H9 (cell line): ENCODE measurements at places on chromosomes 6 and 20.

- no peaks in the 10 kb centered on the region for H3K27me3 ChIP-seq
- DNase-seq, result no peak
- H3K4me1 ChIP-seq, result no peaks in the 10 kb centered on the region
- H3K27ac ChIP-seq, result no peak overlapping the region
- H3K36me3 ChIP-seq, result no peaks in the 10 kb centered on the region
- H3K4me3 ChIP-seq, result no peak overlapping the region
Measured at GRCh38 chr6:11315743-11316437, 83.4 kb upstream of the NEDD9 start.

- no peaks in the 10 kb centered on the region for H3K4me1 ChIP-seq
- no peaks in the 10 kb centered on the region; the same call in 2 of the 3 replicates for H3K36me3 ChIP-seq
- H3K27ac ChIP-seq, result no peak overlapping the region
- DNase-seq, result no peak
Measured at GRCh38 chr6:149983145-149983544, 19.4 kb downstream of the ULBP1 start.

GRCh38 chr20:46396052-46396740, 10.2 kb downstream of the ELMO2 start:
- no peaks in the 10 kb centered on the region for H3K4me1 ChIP-seq
- H3K36me3 ChIP-seq, result peaks cover 1% of the 10 kb centered on the region; the same call in 1 of the 3 replicates
- no peak overlapping the region for H3K4me3 ChIP-seq
- H3K27ac ChIP-seq, result no peak overlapping the region
- H3K27me3 ChIP-seq, result no peaks in the 10 kb centered on the region

DNA sequence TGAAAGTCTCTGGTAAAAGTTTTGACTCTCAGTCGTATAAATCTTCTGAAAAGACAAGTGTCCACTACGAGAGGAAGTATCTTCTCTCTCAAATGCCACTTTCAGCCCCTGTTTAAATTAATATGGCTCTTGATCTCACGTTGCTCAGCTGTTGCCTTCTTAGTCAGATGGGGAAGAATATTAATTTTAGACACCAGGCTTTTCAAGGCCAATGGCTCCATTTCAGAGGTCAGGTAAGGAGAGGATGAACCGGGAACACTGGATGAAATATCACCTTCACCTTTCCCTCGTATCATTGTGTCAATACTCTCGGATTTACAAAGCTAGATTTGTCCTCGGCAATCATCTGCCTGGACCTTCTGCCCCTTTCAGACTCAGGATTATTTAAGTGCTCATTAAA, at the start of gene MYLK4:
Gene MYLK4, minus strand, starts transcription at position 91 of the 400 bp plus-strand sequence. CDS start 1,628 bp downstream, outside the sequence.
- H3K27me3 ChIP-seq, result no peaks in the 10 kb centered on the region
- DNase-seq, result no peak
- H3K4me3 ChIP-seq, result no peak within 1 kb of the TSS
- H3K36me3 ChIP-seq, result no peaks in the 10 kb centered on the region
- no peaks in the 10 kb centered on the region for H3K4me1 ChIP-seq

GRCh38 chr6:150119173-150119572, 23.7 kb upstream of the PPP1R14C start:
- no peaks in the 10 kb centered on the region; the same call in 1 of the 2 replicates for H3K4me1 ChIP-seq
- no peaks in the 10 kb centered on the region for H3K36me3 ChIP-seq
- no peak overlapping the region for H3K27ac ChIP-seq
- DNase-seq, result no peak

DNA sequence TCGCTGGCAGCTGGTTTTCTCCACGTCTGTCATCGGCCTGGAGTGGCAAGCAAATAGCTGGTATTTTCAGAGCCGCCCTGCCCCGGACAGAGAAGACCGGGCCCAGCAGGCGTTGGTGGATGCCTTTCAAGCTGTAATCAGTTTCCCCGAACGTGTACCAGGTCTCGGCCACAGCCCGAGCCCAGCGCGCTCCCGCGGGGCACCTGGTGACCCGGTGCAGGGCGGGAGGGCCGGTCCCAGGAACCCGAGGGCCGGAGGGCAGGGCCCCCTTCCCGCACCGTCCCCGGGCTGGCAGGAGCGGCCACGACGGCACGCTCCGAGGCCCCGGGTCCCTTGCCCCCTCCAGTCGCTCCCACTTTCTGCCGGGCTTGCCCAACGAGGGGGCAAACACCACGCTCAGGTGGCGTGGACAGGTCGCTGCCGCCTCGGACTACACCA, 348 bp upstream of the PYGB start:
- no peaks in the 10 kb centered on the region; the same call in 1 of the 2 replicates for H3K27me3 ChIP-seq
- H3K4me3 ChIP-seq, result peak overlapping the region; percentile 90
- DNase-seq, result no peak
- H3K27ac ChIP-seq, result no peak overlapping the region

GRCh38 chr20:8536262-8536618, 404.2 kb downstream of the PLCB1 start:
- no peaks in the 10 kb centered on the region for H3K36me3 ChIP-seq
- H3K4me1 ChIP-seq, result no peaks in the 10 kb centered on the region
- H3K27ac ChIP-seq, result no peak overlapping the region
- H3K27me3 ChIP-seq, result no peaks in the 10 kb centered on the region
- H3K4me3 ChIP-seq, result no peak overlapping the region
- DNase-seq, result no peak

- peak; percentile 43 for DNase-seq
- no peaks in the 10 kb centered on the region for H3K36me3 ChIP-seq
- H3K27me3 ChIP-seq, result no peaks in the 10 kb centered on the region
- no peak overlapping the region for H3K27ac ChIP-seq
- H3K4me3 ChIP-seq, result no peak overlapping the region
Measured at GRCh38 chr20:44370639-44371218, 15.2 kb downstream of the HNF4A start.

DNA sequence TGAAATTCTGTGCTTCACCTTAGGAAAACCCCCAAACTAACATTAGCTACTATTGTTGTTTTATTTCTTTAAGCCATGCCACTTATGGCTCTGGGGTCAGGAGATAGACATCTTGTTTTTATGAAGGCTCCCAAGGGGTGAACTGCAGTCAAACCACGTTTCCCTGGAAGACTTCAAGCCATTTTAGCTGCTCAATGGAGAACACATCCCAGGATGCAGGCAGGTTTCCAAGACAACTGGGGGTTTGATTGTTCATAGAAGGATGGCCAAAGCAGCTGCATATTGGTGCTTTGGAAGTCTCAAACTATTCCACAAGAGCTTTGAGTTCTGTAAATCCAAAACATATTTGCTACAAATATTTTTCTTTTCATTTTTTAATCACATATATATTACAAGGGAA, 818.0 kb downstream of the MAFB start:
- no peak overlapping the region for H3K27ac ChIP-seq
- no peaks in the 10 kb centered on the region for H3K36me3 ChIP-seq
- no peak for DNase-seq

DNA sequence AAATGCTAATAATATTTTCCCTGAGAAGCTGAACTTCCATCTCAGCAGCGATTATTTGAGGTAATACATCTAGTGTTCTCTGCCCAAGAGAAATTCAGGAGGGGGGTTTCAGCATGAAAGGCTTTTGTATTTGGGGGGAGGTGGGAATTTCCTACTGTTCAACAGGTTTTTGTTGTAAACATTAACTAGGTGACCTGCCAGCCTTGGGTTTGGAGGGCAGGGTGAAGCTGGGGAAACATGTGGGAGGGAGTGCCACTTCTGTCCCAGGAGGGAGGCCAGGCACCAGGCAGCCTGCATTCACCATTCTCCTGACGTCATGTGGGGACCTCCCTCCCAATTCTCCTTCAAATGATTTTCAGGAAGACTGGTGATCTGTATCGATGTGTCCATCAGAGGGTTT, 37.7 kb upstream of the PKHD1 start:
- no peak overlapping the region for H3K4me3 ChIP-seq
- no peak overlapping the region for H3K27ac ChIP-seq
- no peak for DNase-seq
- H3K4me1 ChIP-seq, result no peaks in the 10 kb centered on the region

DNA sequence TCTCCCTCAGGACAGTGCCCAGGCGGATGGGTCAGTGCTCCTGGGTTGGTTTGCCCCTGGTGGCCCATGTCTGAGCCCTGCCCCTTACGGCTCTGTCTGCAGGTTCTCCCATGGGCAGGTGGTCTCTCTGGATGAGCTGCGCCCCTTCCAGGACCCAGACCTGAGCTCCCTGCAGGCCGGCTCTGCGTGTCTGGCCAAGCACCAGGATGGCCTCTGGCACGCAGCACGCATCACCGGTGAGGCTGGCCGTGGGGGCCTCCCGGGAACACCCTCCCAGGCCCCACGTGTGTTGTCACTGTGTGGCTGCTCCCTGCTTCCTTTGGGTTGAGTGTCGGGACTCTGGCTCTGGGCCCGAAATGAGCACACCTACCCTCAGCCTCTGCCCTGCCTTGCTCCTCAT, 3.3 kb upstream of the LIME1 start:
- peaks cover 11% of the 10 kb centered on the region; the same call in 2 of the 3 replicates for H3K36me3 ChIP-seq
- H3K27me3 ChIP-seq, result no peaks in the 10 kb centered on the region
- no peak for DNase-seq
- no peak overlapping the region for H3K27ac ChIP-seq
- no peak overlapping the region for H3K4me3 ChIP-seq

DNA sequence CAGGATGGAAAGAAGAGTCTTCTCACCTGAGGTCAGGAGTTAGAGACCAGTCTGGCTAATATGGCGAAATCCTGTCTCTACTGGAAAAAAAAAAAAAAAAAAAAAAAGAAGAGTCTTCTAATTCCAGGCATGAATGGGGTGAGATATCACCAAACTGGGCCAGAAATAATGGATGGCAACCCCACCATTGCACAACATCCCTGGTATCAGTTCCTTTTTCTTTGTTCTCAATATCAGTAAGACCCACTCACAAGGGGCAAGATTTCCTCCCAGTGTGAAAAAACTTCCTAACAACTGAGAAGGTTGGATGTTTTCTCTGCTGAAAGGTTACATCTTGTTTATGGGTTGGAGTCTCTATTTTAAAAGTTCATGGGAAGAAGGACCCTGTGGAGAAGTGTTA, 23.6 kb upstream of the NR2E1 start:
- no peaks in the 10 kb centered on the region for H3K4me1 ChIP-seq
- no peak for DNase-seq
- H3K4me3 ChIP-seq, result no peak overlapping the region
- H3K36me3 ChIP-seq, result no peaks in the 10 kb centered on the region

DNA sequence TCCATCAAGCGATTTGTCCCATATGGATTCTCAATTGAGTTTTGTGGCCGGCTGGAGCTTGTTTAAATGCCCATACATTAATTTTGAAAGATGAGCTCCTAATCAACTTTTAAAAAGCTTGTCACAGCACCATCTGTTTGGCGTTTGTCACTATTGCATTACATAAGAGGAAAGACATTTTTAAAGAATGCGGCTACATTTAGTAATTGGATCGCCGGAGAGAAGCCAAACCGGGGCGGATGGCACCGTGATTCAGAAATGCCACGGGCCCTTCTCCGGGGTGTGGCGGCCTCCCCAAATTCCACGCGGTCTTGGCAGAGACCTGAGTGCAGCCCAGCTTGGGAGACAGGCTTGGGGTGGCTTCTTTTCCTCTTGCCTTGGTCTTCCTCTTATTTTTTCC, 67.7 kb upstream of the ZNFX1 start:
- H3K27ac ChIP-seq, result no peak overlapping the region
- H3K4me1 ChIP-seq, result no peaks in the 10 kb centered on the region
- no peak overlapping the region for H3K4me3 ChIP-seq
- no peak for DNase-seq
- no peaks in the 10 kb centered on the region for H3K36me3 ChIP-seq

- no peaks in the 10 kb centered on the region for H3K27me3 ChIP-seq
- H3K4me1 ChIP-seq, result no peaks in the 10 kb centered on the region
- no peak overlapping the region for H3K27ac ChIP-seq
Measured at GRCh38 chr20:50379049-50379990, 130.9 kb upstream of the PTPN1 start.

DNA sequence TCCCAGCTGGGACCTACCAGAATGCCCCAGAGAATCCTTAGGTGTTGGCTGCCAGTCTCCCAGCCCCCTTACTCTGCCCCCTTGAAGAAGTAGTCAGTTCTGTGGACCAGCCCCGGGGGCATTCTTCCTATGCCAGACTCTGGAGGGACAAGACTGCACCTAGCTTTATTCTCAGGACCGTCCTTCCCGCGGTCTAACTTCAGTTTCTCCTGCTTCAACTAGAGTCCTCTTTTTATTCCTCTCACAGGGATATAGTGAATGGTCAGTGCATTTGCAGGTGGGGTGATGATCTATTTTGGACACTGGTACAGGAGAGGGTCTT, 35.9 kb upstream of the MDFI start:
- H3K4me1 ChIP-seq, result peaks cover 2% of the 10 kb centered on the region; the same call in 1 of the 2 replicates
- H3K4me3 ChIP-seq, result no peak overlapping the region
- H3K27me3 ChIP-seq, result no peaks in the 10 kb centered on the region

DNA sequence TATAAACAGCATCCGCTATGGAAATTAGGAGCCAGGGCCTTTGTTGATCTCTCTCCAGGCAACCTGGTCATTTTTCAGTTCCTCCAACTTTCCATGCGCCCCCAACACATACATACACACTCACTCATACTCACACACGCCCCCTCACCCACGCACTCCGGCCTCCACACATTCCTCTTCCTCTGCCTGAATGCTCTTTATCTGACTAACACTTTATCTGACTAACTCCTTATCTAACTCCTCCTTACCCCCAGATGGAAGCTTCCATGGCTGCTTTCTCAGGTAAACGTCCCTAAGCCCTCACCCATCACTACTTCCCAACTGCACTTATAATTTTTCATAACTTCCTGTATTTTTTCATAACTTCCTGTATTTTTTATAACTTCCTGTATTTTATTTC, 17.4 kb downstream of the CASS4 start:
- H3K4me1 ChIP-seq, result no peaks in the 10 kb centered on the region
- peaks cover 2% of the 10 kb centered on the region; the same call in 1 of the 2 replicates for H3K27me3 ChIP-seq
- H3K27ac ChIP-seq, result no peak overlapping the region
- DNase-seq, result no peak
- H3K4me3 ChIP-seq, result no peak overlapping the region

- H3K27me3 ChIP-seq, result no peaks in the 10 kb centered on the region
- DNase-seq, result no peak
- H3K4me3 ChIP-seq, result no peak overlapping the region
- H3K27ac ChIP-seq, result no peak overlapping the region
- peaks cover 6% of the 10 kb centered on the region; the same call in 1 of the 2 replicates for H3K4me1 ChIP-seq
- H3K36me3 ChIP-seq, result no peaks in the 10 kb centered on the region
Measured at GRCh38 chr6:47152666-47153403, 110.7 kb upstream of the ADGRF1 start.

DNA sequence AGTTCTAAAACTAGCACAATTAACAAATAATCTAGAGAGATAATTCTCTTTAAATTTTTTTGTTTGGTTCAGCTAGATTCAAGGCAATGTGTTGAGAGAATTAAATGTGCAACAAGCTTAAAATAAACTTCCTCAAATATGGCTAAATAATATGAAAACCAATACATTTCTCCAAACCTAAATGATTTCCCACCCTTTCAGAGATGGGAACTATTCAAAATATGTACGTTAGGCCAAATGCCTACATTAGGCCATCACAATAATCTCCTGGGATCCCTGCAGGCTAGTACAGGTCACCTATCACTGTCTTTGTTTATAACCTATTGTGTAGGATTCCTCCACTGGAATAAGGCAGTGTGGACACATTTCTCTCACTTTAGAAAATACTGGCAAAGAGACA, 1.7 kb downstream of the FAXC start:
- DNase-seq, result no peak
- H3K27me3 ChIP-seq, result no peaks in the 10 kb centered on the region
- H3K27ac ChIP-seq, result no peak overlapping the region
- H3K4me3 ChIP-seq, result peak overlapping the region; percentile 81
- H3K4me1 ChIP-seq, result peaks cover 8% of the 10 kb centered on the region; the same call in 1 of the 2 replicates
